ENCODE measurements at places on chromosomes 7 and 10.
A peak's percentile ranks its signal among the peaks of the same experiment; 100 is the strongest.

GRCh38 chr10:10213237-10213636, 804.4 kb upstream of the CELF2 start:
- no peak for DNase-seq

GRCh38 chr10:71333129-71333887, 14.2 kb downstream of the SLC29A3 start:
- DNase-seq = no peak

- no peak for DNase-seq
Observed at GRCh38 chr10:61941202-61941681, 39.7 kb downstream of the ARID5B start.

DNA sequence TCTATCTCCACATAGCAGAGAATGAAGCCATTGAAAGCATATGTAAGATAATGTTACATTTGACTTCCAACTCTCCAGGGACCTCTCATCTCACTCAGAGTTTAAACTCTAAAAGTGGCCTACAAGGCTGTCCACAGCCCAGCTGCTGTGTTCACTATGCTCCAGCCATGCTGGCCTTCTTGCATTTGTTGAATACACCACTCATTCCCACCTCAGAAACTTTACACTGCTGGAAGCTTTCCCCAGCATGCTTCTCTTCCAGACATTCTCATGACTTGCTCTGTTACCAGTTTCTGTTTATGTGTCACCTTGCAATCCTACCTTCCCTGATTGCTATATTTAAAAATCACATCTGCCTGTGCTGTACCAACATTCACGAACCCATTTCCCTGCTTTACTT, 167.2 kb downstream of the WNT2 start:
- DNase-seq = no peak

- no peak for DNase-seq
Observed at GRCh38 chr7:122302761-122303530, 1.6 kb downstream of the FEZF1 start.

- DNase-seq = no peak
Observed at GRCh38 chr10:6597478-6597877, 17.4 kb upstream of the PRKCQ start.

GRCh38 chr7:29920491-29920890, 69.1 kb downstream of the SCRN1 start:
- no peak for DNase-seq

- DNase-seq = no peak
Observed at GRCh38 chr7:98202367-98203195, 8.7 kb upstream of the BHLHA15 start.

DNA sequence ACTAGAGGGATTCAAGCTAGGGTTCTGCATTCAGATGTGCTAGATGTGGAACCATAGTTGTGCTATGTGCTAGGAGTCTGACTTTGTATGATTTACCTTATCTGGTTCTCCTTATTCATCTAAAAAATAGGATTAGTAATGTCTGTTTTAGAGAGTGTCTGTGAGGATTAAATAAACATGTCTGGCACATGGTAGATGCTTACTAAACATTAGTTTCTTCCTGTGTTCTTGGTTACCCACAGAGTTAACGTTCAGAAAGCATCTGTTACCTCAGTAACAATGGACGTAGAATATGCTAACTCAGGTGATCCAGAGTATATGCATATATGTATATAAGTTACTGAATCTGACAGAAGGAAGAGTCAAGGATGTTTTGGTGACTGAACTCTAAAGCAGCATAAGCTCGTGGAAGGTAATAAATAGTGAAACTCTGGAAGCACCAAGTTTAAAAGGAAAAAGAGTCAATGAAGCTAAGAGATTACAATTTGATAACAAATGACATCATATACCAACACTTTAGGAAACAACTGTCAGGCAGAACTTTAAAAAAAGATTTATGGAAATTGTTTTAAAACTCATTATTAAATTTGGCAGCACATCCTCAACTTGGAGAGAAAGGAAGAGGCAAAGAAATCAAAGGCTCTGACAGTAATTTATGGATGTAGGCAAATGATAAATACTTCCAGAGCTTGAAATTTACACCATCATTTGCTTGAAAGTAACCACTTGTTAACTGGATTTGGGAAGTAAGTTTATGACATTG, 127.0 kb downstream of the CCNY start:
- DNase-seq = no peak

- no peak for DNase-seq
Observed at GRCh38 chr10:4867520-4868356, 41.7 kb downstream of the AKR1E2 start.

DNA sequence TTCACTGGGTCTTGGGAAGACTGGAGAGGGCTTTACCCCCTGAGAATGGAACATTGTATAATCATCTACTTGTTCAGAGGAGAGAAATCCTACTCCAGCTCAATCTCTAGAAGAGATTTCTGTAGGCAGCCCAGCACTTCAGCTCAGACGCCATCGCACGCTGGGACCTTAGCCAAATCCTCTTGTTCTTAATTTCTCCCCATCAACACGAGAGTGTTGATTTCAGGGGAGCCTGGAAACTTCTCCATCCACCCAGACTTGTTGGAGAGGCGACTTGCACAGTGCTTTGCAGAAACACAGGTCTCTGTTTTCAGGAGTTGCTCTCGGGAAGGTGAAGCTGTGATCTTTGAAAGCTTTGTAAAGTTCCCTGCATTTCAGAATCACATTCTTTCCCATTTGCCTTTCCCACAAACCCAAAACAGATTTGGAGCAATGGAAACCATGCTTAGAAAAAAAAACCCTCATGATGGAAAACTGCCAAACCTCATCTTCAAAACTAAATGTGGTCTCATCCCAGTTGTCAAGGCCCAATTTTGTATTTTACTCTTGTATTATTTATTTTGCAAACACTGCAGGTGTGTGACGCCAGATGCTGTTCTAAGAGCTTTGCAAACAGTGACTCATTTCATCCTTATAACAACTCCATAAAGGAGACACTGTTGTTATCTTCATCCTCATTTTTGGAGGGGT, 60.9 kb downstream of the CALML3 start:
- DNase-seq = no peak

DNA sequence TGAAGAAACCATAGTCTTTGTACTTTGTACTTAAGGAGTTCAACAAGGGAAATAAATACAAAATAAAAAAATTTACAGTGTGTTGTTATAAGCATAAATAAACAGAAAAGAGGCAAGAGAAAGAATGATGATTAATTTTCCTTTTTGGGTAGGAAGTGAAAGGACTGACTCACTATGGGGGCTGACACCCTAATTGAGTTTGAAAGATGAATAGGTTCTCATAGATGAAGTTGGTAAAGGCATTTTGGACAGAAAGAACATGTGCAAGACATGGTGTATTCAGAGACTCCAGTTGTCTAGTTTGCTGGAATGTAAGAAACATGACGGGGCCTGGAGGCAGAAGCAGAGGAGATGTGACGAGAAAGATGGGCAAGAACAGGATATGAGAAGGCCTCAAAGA, 83.7 kb downstream of the VPS50 start:
- no peak for DNase-seq

DNA sequence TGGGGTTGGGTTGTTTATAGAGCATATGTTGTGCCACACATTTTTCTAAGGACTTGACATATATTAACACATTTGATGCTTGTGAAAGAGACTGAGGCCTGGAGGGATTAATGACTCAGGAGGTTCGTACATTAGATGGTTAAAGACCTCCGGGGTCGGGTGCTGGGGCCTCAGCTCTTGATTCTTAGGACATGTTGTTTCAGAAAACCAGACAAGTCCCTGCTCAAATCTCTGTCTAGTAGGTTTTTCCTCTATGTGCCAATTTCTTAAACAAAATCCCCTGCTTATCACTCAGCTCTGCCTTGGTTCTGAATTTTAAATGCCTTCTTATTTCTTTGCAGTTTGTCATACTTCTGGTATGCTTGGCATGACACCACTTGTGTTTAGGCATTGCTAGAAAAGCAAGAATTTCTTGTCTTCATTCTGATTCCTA, 5.8 kb downstream of the UPP1 start:
- DNase-seq = no peak

GRCh38 chr10:111148440-111148839, 71.6 kb downstream of the ADRA2A start:
- no peak for DNase-seq

DNA sequence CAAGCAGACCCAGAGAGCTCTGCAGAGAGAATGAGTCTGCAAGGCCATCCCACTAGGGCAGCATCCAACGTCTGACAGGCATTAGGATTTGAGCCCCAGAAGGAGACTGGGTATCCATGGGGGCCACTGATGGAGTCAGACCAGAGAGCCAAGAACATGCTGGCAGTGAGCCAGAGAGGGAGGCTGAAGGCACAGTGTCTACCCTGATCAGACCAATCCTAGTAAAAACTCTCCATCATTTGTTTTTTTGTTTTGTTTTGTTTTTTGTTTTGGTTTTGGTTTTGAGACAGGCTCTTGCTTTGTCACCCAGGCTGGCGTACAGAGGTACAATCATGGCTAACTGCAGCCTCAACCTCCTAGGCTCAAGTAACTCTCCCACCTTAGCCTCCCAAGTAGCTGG, 133.1 kb upstream of the LYZL2 start:
- no peak for DNase-seq

- DNase-seq = no peak
Observed at GRCh38 chr7:85882335-85882734, 695.5 kb upstream of the SEMA3D start.

DNA sequence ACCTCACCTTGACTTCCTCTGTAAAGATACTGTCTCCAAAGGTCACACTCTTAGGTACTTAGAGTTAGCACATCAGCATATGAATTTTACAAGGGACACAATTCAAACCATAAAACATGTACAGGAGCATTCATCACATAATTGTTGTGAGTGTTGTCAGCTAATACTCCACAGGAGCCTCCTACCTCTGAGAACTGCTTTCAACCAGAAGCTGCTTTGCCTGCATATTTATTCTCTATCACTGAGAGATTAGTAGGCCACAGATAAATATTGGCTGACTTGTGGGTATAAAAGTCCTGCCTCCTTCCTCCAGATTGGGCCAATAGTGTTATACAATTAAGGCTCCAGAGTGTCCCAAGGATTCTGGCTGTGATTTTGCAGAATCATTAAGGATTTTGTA, 1207.0 kb downstream of the XPNPEP1 start:
- DNase-seq = no peak

- DNase-seq = no peak
Observed at GRCh38 chr10:122656308-122656705, 43.3 kb downstream of the C10orf120 start.

GRCh38 chr10:130933008-130933390, 378.5 kb downstream of the TCERG1L start:
- DNase-seq = no peak

- DNase-seq = no peak
Observed at GRCh38 chr10:72832701-72833100, 60.8 kb upstream of the OIT3 start.

DNA sequence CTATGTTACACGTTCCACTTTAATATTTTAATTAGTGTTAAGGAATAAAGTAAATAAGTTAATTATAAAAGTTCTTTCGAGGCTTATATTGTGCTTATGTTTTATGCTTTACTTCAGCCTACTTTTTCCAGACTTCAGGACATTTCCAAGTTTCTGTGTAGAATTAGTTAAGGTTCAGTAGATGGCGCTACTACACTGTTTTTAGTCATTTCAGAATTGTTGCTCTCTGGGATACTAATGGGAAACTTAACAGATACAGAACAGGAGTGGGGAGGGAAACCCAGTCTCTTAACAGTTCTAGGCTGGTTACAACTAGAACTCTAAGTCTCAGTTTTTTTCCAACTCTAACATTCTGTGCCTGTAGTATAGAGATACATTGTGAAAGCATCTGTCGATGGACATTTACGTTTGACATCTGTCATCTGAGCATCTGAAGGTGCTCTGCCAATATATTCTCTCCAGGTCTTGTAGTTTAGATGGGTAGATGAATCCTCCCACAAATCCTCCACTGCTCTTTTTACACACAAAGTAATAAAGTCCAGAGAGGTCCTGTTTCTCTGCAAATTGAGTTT, 56.8 kb upstream of the FAM171A1 start:
- DNase-seq = peak; percentile 9

GRCh38 chr7:137816696-137817320, 30.0 kb downstream of the DGKI start:
- no peak for DNase-seq

- no peak for DNase-seq
Observed at GRCh38 chr7:55500117-55500756, 72.1 kb downstream of the VOPP1 start.
